Activated T-cell treated with anti-CD3 and anti-CD28 coated beads, Interleukin-2, amount 50 U/mL, for 72 hours (primary cell): ENCODE measurements at places on chromosomes 11 and 22.

GRCh38 chr22:37230673-37231405 is 13.2 kb downstream of the RAC2 start:
- DNase-seq, result peak; percentile 82

GRCh38 chr11:24056051-24056450 is 440.8 kb upstream of the LUZP2 start:
- DNase-seq, result no peak

DNA sequence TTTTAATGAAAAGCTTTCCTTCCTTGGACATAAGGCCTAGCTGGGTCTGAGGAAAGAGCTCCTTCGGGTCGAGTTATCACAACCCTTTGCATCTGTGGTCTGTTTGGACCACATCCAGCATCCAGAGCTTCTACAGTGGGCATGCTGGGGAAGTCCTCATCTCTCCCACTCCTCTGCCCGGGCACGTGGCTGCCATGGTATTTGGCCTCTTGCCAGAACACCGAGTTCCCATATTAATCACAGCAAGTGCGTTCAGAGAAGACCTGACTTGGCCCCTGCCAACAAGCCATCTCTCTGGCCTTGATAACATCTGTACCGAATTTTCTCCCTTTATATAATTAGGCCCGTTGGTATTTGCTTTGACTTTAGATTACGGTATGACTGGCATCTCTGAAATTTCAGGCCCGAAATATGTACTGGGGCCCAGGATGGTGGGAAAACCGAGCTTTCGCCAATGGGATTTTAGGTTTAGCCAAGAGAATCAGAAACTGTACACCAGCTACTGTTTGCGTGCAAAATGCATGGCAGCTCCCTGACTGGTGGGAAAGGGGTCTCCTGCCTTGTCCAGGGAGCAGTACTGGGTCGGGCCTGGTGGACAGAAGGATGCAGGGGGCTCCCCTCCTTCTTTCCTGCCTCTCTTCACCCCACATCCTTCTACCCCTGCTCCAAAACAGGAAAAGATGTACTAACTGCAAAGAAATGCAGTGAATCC is 90.0 kb downstream of the MICAL2 start:
- DNase-seq, result peak; percentile 62

DNA sequence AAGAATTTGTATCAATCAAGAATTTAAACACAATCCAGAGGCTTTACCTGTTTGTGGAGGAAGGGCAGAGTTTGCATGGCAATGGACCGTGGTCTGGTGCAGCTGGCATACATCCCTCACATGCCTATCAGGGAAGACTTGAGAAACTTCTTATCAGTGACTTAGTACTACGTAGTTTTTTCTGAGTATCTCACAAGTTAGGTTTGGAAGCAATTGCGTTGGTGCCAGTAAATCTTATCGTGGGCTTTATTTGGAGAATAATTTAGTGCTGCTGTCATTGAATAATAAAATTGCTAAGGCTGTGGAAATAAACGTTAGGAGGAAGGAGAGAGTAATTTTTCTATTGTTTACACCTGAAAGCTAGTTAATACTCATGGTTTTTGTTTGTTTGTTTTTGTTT is 72.3 kb downstream of the PRMT3 start:
- DNase-seq, result no peak

GRCh38 chr11:134528453-134528852 is 116.4 kb upstream of the B3GAT1 start:
- DNase-seq, result no peak

GRCh38 chr11:118090545-118091162 is 3.9 kb upstream of the SMIM35 start:
- no peak for DNase-seq

DNA sequence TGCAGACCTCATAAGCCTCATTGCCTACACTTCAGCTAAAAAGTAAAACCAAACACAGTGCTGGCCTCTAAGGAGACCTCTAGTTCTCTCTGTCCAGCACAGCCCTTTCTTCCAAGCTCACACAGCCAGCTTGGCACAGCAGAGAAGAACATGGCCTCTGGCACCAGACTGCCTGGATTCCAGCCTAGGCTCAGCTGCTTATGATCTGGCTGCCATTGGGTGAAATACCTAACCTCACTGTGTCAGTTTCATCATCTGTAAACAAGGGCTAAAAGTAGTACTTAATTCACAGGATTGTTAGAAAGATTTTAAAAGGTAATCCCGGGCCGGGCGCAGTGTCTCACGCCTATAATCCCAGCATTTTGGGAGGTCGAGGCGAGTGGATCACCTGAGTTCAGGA is 9.9 kb upstream of the ACER3 start:
- DNase-seq, result no peak

- DNase-seq, result no peak
These were observed 29.4 kb upstream of the TTC36 start for GRCh38 chr11:118497831-118498230.

DNA sequence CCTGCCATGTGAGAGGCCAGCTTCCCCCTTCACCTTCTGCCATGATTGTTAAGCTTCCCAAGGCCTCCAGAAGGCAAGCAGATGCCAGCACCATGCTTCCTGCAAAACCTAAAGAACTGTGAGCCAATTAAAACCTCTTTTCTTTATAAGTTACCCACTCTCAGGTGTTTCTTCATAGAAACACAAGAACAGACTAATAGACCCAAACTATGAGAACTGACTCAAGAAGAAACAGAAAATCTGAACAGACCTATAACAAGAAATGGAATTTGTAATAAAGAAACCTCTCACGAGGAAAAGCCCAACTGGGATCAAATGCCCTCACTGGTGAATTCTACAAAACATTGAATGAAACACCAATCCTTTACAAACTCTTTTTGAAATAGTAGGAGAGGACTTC is 12.0 kb downstream of the NPAT start:
- DNase-seq, result no peak

DNA sequence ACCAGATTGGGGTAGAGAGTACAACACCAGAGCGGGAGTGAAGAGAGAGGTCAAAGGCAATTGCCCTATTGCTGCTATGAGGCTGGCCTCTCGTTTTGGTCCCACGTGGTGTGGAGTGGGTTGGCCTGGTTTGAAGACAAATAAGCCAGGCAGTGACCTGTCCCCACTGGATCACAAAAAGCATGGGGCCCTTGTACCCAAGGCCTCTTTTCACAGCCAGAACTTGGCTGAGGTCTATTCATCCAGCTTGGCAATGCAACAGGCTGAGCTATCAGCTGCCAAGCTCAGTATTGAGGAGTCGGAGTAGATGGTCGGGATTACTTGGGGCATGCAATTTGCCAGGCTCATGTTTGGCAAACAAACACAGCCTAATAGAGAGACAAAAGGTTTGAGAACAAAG is 19.2 kb upstream of the GALNT18 start:
- no peak for DNase-seq

DNA sequence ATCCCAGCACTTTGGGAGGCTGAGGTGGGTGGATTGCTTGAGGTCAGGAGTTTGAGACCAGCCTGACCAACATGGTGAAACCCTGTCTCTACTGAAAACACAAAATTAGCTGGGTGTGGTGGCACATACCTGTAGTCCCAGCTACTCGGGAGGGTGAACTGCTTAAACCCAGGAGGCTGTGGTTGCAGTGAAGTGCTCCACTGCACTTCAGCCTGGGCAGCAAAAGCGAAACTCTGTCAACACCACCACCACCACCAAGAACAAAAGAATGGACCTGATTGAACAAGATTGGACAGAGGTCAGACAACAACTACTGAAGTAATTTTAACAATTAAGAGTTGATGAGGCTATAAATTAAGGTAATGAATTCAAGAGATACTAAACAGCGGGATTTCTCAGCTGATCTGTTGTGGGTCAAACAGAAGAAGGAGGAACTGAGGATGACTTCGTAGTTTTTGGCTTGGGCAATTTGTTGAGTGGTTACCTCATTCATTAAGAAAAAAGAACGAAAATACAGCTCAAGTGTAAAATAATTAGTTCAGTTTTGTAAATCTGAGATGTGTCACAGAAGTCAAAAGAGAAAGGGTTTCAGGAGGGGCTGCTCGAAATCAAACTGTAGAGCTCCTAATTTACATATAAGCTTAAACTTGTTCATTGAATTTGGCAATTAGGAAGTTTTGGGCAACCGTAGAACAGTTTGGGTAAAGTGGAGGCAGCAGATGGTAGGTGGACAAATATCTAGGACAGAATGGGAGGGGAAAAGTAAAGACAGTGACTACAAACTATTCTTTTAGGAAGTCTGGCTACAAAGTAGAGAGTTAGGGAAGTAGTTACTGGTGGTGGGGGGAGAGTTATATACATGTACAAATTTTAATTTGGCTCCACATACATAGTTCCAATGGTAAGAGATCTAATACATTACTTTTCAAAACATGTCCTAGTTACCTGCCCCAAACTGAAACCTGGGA is 4.5 kb downstream of the IL18 start:
- no peak for DNase-seq

DNA sequence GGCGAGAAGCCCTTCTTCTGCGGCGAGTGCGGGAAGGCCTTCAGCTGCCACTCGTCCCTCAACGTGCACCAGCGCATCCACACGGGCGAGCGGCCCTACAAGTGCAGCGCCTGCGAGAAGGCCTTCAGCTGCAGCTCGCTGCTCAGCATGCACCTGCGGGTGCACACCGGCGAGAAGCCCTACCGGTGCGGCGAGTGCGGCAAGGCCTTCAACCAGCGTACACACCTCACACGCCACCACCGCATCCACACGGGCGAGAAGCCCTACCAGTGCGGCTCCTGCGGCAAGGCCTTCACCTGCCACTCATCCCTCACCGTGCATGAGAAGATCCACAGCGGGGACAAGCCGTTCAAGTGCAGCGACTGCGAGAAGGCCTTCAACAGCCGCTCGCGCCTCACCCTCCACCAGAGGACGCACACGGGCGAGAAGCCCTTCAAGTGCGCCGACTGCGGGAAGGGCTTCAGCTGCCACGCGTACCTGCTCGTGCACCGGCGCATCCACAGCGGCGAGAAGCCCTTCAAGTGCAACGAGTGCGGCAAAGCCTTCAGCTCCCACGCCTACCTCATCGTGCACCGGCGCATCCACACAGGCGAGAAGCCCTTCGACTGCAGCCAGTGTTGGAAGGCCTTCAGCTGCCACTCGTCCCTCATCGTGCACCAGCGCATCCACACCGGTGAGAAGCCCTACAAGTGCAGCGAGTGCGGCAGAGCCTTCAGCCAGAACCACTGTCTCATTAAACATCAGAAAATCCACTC is 12.2 kb downstream of the ZNF74 start:
- DNase-seq, result no peak

DNA sequence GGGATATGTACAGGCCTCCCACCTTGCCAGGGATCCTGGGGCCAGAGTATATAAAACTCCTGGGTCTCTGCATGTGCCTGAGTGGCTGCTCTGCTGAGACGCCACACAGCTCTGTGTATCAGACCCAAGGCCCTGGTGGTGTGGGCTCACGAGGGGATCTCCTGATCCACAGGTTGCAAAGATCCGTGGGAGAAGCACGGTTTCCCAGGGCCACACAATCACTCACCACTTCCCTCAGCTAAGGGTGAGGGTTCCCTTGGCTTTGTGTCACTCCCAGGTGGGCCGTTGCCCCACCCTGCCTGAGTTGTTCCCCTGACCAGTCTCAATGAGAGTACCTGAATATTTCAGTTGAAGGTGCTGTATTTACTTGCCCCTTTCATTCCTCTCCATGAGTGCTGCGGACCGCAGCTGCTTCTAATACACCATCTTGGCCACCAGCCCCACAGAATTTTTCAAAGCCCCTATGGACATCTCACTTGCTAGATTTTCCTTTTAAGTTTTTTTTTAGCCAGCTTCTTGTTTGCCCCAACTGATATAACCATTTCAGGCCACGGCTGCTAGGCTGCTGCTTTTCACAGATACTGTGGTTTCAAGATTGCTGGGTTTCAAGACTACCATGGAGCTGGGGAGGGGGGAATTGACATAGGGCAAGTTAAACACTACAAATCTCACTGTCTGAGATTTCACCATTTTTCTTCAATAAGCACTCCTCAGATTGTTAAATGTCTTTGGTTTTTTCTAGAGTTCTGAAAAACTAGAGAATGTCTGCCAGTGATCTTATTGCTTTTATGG is 13.7 kb upstream of the DEPDC7 start:
- DNase-seq, result no peak

DNA sequence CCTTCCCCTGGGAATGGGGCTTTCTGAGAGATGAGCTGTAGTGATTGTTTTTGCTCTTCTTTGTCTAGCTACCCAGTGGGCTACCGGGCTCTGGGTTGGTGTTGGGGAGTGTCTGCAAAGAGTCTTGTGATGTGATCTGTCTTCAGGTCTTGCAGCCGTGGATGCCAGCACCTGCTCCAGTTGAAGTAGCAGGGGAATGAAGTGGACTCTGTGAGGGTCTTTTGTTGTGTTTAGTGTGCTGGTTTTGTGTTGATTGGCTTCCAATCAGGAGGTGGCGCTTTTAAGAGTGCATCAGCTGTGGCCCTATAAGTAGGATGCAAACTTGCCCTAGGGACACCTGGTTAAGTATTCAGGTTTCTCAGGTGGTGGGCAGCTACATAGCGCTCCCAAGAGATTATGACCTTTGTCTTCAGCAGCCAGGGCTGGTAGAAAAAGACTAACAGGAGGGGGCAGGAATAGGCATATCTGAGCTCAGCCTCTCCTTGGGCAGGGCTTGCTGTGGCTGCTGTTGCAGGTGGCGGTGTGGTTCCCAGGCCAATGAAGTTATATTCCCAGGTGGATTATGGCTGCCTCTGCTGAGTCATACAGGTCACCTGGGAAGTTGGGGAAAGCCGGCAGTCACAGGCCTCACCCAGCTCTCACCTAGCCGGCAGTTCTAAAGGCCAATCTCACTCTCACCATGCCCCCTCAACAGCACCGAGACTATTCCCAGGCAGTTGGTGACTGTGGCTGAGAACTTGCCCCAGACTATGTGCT is 315.7 kb upstream of the C11orf87 start:
- no peak for DNase-seq

DNA sequence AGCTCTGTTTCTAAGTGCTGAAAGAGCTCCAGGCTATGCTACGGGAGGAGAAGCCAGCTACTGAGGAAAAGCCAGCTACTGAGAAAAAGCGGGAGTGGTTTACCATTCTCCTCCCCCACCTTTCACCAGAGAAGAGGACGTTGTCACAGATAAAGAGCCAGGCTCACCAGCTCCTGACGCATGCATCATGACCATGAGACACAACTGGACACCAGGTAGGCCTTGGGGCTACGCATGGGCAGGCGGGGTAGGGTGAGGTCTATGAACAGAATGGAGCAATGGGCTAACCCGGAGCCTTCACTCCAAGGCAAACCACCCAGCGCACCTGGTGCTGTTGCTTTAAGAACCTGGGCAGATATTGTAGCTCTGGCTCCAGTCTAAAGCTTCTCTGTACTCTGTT is 1.1 kb downstream of the IL18BP start:
- no peak for DNase-seq

GRCh38 chr11:15774388-15774939 is 581.9 kb downstream of the SOX6 start:
- no peak for DNase-seq

DNA sequence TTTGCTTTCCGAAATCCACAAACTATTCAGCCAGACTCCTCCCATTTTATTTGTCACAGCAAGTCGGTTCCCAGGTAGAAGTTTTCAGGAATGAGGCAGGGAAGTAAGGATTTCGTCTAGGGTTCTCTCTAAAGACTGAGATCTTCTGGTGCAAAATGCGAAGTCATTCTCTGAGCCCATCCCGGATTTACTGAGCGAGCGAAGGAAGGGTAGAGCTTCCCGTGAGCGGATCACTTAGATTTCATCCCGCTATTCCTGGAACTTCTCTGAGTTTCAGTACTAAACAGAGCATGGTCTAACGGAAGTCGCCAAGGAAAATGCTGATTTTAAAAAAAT is 3.1 kb upstream of the CALCA start:
- no peak for DNase-seq

- DNase-seq, result peak; percentile 52
These were observed 12.3 kb downstream of the PAX6 start for GRCh38 chr11:31798554-31799434.
